ENCODE measurements at places on chromosomes 1 and 21. TPM values are rescaled to one million over a fixed set of nuclear protein-coding genes. Genes with fewer than 3 reads are reported as not detected.

- no peak for DNase-seq
These were observed 9.1 kb downstream of the RPAP2 start for GRCh38 chr1:92307980-92308379.

DNA sequence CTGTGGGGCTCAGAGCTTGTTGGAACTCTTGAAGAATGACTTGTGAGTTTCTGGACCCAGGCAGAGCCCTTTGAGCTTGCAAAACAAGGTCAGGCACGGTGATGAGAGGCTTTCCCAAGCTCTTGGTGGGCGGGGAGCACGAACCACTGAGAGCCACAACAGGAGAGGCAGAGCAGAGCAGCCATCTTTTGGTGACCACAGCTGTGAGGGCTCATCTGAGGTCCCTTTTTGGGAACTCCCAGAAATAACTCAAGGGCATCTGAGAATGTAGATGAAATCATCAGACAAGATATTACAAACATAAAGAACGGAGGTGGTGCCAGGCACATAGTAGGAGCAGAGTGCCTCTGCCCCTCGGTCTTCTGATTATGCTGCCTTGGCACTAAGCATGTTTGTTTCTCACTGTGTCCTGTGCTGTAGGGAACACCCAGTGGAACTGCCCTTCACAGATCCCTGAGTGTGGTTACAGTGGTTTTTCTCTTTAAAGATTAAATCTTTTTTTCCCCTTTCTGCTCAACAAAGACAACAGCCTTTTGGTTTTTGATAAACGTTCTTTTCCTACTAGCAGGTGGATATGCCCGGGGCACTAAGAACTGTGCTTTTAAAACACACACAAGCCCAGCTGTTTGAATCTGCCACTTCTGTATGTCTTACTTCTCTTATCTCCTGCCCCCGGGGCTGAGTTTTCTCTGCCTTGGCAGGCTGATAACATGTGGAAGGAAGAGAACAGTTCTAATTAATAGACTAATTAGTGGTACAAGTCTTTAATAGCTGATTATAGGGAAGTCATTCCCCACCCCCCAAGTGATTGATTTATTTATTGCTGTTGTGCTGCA lies 37.7 kb downstream of the CD34 start:
- peak; percentile 76 for DNase-seq

Gene ANKRD65
- total RNA-seq = not detected

Gene MYOG
- not detected for total RNA-seq

Data from activated CD8-positive, alpha-beta T cell treated with anti-CD3 and anti-CD28 coated beads for 36 hours (primary cell).